Activated T-cell treated with anti-CD3 and anti-CD28 coated beads, Interleukin-2, amount 50 U/mL, for 1 hour (primary cell): ENCODE measurements at places on chromosomes 2 and 18.
A peak's percentile ranks its signal among the peaks of the same experiment; 100 is the strongest.

GRCh38 chr2:227238238-227239237 lies 74.1 kb downstream of the COL4A3 start:
- DNase-seq: peak; percentile 54

GRCh38 chr2:38892819-38893218 lies 3.1 kb downstream of the ARHGEF33 start:
- DNase-seq: no peak

- DNase-seq: no peak
Measured at GRCh38 chr2:73334620-73335019, 41.3 kb upstream of the EGR4 start.

GRCh38 chr2:112243233-112243632 lies 11.6 kb downstream of the ZC3H8 start:
- DNase-seq: no peak

DNA sequence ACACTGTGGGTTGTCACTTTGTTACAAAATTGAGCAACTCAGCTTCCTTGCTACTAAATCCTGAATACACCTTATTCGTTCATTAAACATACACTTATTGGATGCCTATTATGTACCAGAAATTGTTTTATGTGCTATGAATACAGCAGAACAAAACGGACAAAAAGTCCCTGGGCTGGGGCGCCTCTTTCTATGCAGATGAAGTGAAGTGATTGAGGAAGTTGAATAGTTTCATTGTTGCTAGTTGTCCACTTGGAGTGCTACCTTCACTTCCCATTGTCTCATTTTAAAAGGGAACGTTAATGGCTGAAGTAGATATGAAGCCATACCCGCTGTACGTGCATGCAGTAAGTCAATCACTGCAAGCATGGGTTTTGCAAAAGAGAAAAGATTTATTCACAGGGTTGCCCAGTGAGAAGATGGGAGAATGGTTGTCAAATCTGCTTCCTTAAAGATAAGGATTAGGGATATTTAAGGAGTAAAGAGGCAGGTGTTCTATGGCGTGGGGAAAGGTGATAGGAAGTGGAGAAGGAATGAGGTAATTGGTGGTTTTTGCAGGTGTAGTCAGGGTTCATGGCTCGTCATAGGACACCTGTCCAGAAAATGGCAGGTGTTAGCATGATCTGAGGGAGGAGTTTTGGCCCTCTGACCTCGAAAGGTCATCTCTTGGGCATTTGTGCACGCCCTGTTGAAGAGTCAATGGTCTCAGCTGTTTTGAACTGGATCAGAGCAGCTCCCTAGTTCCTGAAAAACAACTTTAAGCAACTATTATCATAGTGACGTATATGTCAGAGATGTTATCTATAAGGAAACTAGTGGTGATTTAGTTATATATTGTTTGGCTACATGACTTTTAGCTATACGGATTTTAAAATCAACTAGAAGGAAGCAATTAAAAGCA lies 23.5 kb downstream of the TRPM8 start:
- no peak for DNase-seq

DNA sequence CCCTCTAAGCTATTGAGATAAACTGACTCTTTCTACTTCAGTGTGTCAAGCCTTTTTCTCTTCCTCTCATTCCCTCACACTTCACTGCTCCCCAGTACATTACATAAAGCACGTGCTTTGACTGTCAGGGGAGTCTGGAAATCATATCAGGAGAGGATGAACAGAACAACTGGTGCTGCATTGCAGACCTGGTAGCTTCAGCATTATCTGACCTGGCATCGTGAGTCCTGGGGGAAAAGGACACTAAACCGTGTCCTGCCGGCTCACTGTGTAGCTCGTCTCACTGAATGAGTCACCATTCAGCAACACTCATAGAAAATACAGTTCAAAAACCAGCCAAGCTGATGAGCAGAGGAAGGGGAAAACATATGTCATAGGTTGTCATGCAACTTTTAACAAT lies 108.5 kb upstream of the UNC80 start:
- DNase-seq: no peak

DNA sequence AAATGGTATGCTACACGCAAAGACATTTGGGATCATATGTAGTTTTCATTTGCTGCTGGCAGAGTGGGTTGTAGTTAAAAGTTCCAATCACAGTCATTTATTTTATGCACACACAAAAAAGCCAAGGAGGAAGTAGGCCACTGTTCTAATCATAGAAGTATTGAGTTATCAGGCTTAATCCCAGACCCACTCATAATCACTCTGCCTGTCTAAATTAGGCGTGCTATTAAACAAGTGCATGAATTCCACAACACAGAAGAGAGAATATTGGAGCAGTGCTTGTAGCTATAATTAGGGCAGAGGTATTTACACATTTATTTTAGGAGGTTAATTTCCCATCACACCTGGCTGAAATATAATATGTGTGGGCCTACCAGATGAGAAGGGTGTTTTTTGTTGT lies 65.7 kb upstream of the FIGN start:
- no peak for DNase-seq

- DNase-seq: no peak
Measured at GRCh38 chr18:62796216-62796621, 80.9 kb downstream of the PHLPP1 start.

DNA sequence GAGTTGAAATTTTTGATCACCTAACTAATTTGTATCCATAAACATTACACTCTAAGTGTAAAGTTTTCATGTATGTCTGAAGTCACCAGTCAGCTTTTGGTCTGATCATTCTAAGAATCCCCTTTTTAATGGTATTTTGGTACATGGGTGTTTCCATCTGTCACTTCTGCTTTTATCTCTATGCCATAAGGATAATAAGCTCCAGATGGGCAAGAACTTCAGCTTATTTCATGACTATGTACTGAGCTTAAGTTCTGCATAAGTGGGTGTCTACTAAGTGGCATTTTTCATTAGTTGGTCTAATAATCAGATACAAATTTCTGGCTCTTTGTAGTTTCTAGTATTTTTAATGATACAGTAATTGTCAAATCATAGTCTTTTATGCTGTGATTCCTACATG lies 20.4 kb downstream of the UBXN4 start:
- no peak for DNase-seq

GRCh38 chr2:220871909-220872308 lies 700.2 kb downstream of the EPHA4 start:
- DNase-seq: no peak

GRCh38 chr2:177324797-177325196 lies 60.3 kb upstream of the NFE2L2 start:
- no peak for DNase-seq

- no peak for DNase-seq
Measured at GRCh38 chr2:59594671-59595222, 958.7 kb downstream of the BCL11A start.

DNA sequence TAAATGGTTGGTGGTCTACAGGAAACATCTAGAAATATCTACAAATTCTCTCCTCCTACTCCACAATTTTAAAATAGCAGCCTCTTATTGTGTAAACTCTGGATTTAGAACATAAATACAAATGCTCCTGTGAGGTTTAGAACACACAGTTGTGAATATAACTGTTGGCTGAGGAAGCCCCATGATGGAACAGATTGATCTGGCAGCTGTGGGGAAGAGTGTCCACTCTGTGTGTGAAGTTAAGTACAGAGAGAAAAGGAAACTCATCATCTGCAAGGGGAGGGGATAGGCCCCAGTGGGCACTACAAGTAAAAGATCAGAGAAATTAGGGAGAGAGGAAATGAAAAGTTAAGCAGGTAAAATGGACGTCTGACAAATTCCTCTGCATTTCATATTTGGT lies 422.7 kb upstream of the FSHR start:
- no peak for DNase-seq

GRCh38 chr2:169664978-169665930 lies 29.0 kb downstream of the CFAP210 start:
- DNase-seq: no peak
